ENCODE measurements at places on chromosomes 5 and 9.

- DNase-seq = no peak
Measured at GRCh38 chr9:26567976-26568375, 324.6 kb downstream of the CAAP1 start.

DNA sequence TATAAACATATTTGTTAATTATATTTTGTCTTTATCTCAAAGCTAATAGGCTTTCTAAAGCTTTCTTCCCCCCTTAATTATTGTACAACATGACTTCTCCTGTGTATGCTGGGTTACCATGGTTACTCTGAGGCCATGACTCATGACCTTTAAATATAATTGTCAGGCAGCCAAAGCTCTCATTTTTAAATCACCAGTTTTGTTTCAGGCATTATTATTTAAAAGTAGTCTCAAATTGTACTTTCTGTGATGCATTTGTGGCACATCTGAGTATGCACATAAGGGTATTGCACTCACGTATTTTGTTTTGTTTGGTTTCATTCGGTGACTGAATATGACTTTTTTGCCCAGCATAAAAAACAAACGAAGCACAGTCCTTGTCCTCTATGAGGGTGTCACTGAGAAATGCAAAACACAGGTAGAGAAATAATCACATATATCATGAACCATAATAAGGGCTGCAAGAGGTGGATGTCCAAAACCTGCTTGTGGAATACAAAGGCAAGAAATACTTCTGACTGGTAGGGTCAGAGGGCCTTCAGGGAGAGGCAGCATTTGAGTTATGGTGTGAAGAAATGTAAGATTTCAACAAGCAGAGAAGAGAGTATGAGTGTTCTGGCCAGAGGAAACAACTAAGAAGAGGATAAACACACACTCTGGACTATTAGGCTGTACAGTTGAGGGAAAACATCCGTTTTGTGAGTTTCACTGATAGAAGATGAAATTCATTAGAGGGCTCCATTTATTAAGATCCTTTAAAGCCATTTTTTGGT, 2.1 kb downstream of the CCDC192 start:
- DNase-seq = no peak

- DNase-seq = no peak
Measured at GRCh38 chr5:146761811-146762210, 116.7 kb downstream of the PPP2R2B start.

DNA sequence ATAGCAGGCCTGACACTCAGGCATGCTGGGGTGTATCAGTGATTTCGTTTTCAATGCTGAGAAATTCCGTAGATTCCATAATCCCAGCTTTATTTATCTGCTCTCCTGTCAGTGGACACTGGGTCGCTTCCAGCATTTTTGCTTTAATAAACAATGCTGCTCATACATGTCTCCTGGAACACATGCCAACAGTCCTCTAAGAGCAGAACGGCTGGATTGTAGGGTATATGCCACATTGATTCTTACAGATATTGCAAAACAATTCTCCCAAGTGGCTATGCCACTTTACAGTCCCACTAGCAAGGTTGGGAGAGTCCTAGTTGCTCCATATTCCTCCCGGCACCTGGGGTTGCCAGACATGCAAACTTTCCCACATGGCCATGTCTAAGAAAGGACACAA, 81.9 kb downstream of the RAPGEF1 start:
- DNase-seq = no peak

- no peak for DNase-seq
Measured at GRCh38 chr9:76725011-76725546, 39.2 kb upstream of the PCA3 start.

- no peak for DNase-seq
Measured at GRCh38 chr5:92659246-92659645, 921.8 kb downstream of the NR2F1-AS1 start.

DNA sequence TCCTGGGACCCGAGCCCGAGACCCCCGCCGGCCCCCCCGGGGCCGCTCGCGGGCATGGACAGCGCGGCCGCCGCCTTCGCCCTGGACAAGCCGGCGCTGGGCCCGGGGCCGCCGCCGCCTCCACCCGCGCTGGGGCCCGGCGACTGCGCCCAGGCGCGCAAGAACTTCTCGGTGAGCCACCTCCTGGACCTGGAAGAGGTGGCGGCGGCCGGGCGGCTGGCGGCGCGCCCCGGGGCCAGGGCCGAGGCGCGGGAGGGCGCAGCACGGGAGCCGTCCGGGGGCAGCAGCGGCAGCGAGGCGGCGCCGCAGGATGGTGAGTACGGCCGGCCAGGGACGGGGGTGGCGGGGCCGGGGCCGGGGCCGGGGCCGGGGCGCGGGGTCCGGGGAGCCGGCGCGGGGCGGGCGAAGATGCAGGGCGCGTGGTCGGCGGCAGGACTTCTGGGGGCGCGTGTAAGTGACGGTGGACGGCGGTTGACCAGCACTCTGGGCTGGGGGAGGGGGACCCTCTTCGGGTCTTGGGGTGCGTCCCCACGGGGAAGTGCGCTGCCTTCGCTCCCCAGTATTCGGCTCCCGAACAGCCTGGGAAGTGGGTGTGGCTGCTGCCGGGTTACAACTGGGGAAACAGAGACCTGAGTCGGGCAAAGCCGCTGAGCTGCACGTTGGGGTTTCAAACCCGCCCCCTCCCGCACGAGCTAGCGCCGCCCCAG, 520 bp downstream of the PRRX2 start:
- DNase-seq = no peak

GRCh38 chr9:19120877-19121276, 6.4 kb downstream of the PLIN2 start:
- DNase-seq = no peak

DNA sequence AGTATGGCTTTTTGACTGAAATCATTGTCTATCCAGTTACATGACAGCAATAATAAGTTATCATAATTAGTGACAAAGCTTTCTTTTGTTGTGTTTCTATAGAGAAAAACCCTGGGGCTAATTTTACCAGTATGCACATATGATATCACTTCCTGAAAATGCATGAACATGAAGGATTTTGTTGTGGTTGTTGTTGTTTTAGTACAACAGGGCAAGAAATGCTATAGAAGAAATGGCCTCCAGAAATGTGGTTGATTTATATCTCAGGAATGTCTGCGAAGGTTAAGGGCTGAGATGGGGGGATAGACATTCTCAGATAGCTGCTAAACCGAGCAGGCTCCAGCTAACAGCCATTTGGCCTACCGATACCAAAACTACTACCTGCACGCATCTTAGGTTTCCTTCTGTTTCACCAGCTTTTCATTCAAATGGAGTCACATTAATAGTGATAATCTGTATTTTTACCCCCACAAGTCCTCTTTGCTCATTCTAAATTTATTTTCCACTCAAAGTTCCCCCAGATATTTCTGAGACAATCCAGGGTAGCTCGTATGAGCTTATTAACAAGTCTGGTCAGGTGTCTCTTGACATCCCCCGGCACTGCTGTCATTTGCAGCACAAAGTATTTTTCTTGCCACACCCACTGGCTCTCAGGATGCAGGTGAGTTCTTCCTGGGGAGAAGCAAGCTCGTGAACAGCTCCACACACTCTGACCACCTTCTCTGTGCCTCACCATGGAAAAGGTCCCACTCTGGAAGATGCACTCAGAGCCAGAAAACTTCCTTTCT, 232.4 kb upstream of the GAS1 start:
- DNase-seq = no peak

DNA sequence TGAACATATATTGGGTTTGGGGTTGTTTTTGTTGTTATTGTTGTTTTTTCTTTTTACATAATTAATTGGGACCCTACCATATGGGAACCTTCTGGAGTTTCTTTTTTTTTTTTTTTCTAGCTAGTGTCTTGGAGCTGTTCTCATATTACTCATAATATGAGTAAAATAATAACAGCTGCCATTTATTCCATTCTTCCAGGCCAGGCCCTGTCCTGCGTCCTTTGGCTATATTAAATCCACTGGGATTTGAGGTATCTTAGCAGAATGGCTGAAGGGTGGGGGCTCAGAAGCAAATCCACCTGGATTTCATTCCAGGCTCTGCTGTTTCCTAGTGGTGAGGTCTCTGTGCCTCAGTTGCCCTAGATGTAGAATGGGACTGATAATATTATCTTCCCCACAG, 47.2 kb upstream of the RPL26L1 start:
- DNase-seq = no peak

GRCh38 chr5:109748546-109748945, 58.8 kb downstream of the MAN2A1 start:
- DNase-seq = no peak

- DNase-seq = no peak
Measured at GRCh38 chr5:100762108-100762507, 141.0 kb downstream of the ST8SIA4 start.

DNA sequence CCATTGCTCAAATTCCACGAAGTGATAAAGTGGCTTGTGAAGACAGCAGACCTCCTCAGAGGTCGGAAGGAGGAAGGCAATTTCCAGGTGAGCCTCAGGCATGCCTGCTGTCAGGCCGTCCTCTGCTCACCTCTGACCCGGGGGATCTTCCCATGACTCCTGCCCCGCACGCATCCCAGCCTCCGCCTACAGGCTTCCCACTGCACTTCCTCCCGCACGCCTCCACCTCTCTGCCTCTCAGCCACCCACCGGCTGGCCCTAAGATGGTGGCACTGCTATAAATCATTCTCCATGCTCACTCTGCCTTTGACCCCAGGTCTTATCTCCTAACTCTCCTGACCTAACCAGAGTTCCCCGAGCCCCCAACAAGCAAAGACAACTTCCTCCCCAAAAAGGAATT, 49.4 kb upstream of the DNAH5 start:
- DNase-seq = no peak

- no peak for DNase-seq
Measured at GRCh38 chr5:36505021-36505420, 101.4 kb upstream of the SLC1A3 start.

DNA sequence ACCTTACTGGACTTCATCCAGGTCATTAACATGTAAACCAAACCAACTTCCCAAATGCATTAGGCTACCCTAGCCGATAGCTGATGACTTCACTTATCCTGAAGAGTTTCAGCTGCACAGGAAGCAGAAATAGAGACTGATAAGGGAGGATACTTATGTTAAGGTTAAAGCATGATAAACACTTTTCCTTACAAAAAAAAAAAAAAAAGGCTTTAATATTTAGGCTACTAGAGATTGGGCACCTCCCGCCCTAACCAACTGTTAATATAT, 1.6 kb upstream of the MEF2C start:
- no peak for DNase-seq

- DNase-seq = no peak
Measured at GRCh38 chr5:65184780-65185179, 296.9 kb downstream of the ADAMTS6 start.

- no peak for DNase-seq
Measured at GRCh38 chr5:432928-433791, 9.8 kb upstream of the EXOC3 start.

DNA sequence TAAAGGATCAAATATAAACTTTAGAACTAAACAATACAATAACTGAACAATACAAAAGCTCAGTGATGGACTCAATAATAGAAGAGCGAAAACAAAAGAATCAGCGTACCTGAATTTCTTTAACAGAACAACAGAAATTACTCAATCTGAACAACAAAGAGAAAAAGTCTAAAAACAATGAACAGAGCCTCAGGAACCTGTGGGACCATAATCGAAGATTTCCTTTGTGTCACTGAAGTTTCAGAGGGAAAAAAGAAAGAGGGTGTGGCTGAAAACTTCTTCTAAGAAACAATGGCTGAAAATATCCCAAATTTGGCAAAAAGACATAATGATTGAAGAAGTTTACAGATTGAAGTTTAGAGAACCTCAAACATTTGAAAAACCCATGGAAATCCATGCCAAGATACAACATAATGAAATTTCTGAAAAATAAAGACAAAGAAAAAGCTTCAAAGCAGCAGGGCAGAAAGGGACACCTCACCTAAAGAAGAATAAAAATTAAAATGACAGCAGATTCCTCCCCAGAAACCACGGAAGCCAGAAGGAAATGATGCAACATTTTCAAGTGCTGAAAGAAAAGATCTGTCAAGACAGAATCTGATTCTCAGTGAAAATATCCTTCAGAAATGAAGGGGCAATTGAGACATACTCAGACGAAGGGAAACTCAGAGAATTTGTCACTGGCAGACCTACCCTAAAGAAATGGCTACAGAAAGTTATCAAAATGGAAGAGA, 288.8 kb downstream of the ARL15 start:
- no peak for DNase-seq

GRCh38 chr5:156883316-156883875, 33.3 kb downstream of the PPP1R2B start:
- no peak for DNase-seq

DNA sequence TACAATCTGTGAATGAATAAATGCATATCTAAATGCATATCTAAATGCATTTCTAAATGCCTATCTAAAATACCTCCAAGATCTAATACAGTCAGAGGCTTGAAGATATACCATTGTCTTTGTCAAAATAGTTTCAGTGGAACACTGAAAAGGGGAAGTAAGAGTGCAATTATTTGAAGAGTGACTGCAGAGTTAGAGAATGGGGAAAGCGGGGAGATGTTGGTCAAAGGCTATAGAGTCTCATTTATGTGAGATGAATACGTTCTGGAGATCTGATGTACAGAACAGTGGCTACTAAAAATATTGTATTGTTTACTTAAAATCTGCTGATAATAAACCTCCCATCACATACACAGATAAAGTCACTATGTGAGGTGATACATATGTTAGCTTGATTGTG, 1126.2 kb upstream of the CDH9 start:
- DNase-seq = no peak

DNA sequence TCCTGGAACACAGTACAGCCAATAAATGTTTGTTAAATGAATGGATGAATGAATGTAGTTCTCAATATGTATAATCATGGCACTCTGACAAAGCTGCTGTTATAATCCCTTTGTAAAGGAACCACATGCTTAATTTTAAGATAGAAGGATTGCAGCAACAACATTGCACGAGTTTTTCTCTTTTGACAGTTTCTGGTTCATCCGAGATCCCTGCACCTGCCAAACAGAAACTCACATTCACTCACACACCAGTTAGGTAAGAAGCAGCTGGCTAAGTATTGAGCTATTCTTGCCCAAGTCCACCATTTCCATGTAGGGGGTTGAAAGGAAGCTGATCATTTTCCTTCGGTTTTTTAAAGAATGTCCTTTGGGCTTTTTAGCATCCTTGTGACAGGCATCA, 133.7 kb upstream of the MAP1B start:
- no peak for DNase-seq

- DNase-seq = peak; percentile 27
Measured at GRCh38 chr5:83430130-83431010, 41.2 kb upstream of the VCAN start.

DNA sequence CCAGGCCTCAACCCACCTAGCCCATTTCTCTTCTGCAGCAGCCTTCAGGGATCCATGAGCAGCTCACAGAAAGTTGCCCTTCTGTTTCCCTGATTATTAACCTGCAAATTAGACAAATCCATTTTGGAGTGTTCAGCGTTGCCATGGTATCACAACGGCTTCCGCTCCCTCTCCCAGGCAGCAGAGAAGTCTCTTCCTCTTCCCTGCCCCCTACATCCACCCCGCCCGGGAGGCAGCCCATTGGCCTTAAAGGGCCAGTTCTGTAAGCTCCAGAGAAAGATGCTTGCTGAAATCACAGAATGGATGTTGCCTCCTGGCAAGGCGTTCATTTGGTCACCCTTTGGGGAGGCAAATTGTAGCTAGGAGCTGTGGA, 47.7 kb upstream of the BOD1 start:
- peak; percentile 43 for DNase-seq

GRCh38 chr9:93567271-93567959, 9.0 kb upstream of the PHF2 start:
- DNase-seq = no peak

- DNase-seq = no peak
Measured at GRCh38 chr5:142600092-142600491, 85.8 kb downstream of the FGF1 start.
